PC-3 (cell line): ENCODE measurements at places on chromosomes 4 and X.

DNA sequence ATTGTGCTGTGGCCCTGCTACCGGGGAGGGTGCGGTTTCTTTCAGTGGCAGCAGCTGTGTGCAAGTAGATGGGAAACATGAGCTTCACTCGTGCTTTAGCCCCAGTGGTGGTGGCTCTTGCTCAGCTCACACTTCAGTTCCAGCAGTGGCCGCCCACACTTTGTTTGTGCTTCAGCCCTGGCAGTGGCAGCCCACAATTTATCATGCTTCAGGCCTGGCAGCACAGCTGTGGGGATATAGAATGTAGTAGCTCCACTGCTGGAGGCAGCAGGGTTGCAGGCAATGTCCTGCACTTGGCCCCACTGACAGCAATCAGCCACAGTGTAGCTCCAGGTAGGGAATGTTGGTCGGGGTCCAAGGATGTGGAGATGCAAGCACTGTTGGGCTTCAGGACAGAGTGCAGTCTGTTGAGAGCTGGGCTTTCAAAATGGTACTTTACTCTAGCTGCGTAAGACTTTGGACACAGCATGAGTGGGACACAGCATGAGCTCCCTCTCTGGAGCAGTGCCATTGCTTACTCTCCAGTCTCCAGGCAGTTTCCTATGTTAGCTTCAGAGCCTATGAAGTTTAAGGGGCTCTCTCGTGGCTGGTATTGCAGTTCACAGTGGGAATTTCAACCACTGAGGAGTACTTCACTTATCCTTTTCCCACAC, 413.1 kb downstream of the PDGFC start:
- DNase-seq: no peak

- DNase-seq: no peak
Measured at GRCh38 chrX:37543324-37543723, 28.1 kb upstream of the LANCL3 start.

GRCh38 chr4:126725906-126726305, 906.9 kb upstream of the INTU start:
- no peak for DNase-seq

- no peak for DNase-seq
Measured at GRCh38 chrX:7115557-7115956, 32.0 kb upstream of the STS start.

- DNase-seq: no peak
Measured at GRCh38 chr4:133555671-133556070, 406.6 kb downstream of the PCDH10 start.

DNA sequence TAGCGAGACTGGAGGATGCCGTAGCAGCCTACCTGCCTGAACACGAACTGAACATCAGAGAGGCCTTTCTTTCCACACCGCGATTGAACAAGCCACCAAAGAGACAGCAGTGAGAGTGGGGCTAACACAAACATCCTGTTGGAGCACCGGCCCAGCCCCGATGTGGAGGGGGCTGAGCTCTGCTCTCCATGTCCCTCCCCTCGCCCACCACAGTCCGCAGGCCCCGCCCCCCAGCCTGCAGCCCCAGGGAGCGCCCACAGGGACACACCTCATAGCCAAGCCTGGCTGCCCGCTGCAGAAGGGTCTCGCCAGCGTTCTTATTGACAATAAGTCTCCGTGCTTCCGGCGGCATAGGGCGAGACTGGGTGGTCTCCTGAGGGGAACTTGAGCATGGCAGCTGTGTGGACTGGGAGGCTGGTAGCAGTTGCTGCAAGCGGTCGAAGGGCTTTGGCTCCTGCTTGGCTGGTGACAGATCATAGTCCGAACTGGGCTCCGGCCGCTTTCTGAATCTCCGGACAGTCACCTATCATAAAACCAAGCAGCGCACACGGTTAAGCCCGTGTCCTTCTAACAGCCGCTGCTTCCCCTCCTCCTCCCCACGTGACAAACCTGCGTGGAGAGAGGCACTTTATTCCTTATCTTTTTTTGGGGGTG, 35.8 kb downstream of the BCOR start:
- no peak for DNase-seq

DNA sequence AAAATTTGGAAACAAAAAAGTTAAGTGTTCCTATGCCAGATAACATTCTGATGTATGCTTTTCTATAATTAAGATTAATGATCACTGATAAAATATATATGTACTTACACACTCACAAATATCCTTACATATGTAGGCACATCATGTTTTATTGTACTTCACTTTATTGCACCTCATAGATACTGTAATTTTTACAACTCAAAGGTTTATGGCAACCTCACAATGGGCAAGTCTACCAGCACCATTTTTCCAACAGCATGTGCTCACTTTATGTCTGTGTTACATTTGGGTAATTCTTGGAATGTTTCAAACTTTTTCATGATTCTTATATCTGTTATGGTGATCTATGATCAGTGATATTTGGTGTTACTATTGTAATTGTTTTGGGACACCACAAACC, 57.8 kb upstream of the GPRIN3 start:
- DNase-seq: no peak

DNA sequence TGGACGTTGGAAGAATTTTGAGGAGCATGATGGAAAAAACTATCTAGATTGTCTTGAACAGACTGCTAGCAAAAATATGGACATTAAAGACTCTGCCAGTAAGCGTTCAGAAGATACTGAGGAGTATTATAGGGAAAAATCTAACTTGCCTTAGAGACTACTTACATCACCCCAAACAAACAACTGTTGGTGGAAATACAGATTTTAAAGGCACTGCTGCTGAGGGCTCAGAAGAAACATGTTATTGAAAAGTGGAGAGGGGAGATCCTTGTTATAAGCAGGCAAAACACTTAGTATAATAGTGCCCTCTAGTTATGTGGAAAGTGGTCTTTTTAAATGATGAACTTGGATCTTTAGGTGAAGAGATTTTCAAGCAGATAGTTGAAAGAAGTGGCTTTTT, 29.2 kb downstream of the MAD2L1 start:
- DNase-seq: no peak

- no peak for DNase-seq
Measured at GRCh38 chr4:106343865-106344646, 24.5 kb downstream of the GIMD1 start.

- no peak for DNase-seq
Measured at GRCh38 chrX:1027133-1027532, 185.3 kb downstream of the CRLF2 start.

GRCh38 chr4:75800972-75801371, 76.6 kb downstream of the USO1 start:
- peak; percentile 5 for DNase-seq

DNA sequence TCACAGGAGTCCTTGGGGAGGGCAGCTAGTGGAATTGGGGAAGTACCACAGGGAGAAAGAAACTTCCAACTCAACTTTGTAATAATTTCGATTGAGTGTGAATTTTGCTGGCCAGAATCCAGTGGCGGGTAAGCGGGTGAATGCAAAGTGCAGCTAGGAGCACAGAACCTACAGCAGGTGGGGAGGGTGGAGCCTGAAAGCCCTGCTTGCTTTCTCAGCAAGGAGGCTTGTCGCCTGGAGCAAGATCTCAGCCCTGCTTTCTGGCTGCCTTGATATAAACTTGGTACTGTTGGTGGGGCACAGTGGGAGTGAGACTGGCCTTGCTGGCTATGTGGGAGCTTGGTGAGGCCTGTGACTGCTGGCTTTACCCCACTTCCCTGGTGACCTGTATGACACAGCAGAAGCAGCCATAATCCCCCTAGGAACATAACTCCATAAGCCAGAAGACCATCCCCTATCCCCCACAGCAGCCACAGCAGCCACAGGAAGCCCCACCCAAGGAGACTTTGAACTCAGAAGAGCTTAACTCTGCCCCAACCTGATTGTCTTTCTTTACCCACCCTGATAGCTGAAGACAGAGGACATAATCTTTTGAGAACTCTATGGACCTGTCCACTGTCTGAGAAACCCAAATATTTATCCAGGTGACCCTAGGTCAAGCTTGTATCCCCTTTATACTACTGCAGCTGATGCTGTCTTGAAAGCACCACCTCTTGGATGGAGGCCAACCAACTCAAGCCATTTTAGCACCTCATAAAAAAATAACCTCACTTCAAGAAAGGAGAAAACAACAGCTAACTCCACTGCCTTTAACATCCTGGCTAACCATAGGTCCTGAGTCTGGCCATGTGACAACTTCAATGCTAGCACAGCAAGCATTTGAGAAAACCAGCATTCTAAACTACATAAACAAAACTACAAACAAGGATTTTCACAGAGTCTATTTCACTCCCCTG, 87.2 kb upstream of the PDE5A start:
- DNase-seq: no peak

DNA sequence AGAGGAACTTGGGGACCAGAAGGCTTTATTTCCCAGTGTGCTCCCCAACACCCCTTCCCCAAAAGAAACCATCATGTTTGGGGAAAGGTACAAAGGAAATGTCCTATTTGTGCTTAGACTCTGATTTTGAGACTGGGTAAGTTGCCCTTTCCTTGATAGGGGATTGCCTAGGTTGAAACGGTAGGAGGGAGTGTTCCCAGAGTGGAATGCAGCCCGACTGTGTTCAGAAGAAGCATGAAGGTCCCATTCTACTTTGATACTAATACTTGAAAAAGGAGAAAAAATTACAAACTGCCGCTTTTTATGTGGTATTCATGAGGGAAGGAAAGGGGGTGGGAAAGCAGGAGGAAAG, 32.4 kb upstream of the TMEM131L start:
- DNase-seq: no peak

DNA sequence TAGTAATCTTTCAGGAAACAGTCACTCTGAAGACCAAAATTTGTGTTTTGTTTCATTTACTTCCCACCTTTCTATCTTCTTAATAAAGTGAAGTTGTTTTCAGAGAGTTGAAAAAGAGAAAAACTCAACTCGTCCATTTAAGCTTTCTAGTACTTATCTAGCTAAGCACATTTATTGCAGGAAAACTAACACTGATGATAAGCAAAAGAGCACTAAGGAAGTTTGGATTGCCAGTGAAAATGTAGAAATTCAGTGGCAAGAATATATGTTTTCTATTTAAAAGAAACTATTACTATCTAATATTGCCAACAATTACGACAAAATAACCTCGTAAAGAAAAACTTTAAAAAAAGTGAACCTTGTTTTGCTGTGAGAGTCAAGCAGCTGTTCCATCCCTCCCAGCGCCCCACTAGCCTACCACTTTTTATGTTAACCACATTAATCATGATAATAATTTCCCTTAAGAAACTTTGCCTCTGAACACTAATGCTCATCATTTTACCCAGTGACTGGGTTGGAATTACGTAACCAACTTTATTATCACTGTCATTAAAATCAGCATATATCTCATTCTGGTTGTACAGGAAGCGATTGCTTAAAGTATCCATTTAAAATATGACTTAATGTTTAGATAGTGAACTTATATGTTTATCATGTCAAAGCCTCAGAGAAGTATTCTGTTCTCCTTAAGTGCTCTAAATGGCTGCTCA, 24.8 kb downstream of the SPRY1 start:
- DNase-seq: peak; percentile 76

- DNase-seq: no peak
Measured at GRCh38 chr4:87286970-87287369, 35.7 kb downstream of the HSD17B13 start.

DNA sequence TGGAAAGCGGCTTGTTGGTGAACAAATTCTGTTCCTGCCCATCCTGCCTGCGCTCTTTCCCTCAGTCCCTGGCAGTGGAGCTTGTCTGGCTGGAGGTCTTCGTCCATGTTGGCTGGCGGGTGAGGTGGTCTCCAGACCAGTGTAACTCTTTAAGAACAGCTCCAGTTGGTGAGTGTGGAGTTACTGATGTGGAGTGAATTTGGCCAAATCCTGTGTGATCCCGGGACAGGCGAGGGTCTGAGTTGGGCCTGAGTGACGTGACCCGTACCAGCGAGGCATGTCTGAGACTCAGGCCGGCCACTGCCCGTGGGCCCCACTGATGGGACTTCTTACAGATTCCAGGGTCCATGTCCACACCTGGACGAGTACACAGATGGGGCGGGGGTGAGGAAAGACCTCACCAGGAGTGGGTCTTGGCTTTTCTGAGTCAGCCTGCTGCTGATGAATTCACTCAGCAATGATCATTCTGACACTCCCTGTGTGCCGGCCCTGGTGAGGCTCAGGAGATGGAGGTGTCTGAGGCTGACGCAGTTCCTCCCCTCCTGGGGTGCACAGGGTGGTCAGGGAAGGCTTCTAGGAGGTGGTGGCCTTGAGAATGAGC, 45.5 kb downstream of the PSAPL1 start:
- DNase-seq: no peak

- DNase-seq: no peak
Measured at GRCh38 chr4:107219681-107220080, 183.6 kb upstream of the DKK2 start.

DNA sequence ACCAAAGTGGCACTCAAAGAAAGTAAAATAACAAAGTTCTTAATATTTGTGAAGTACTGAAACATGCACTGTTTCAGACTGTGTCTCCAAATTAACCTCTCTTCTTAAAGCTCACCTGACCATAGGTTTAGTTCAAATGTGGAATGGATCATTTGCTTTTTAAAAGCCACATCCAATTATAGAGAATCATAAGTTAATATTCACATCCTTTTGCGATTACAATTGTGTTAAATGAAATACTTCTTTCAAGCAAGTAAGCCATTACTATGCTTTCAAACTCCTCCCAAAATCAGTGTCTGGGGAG, 95.3 kb upstream of the PTPN13 start:
- no peak for DNase-seq

- no peak for DNase-seq
Measured at GRCh38 chr4:95000076-95000648, 242.4 kb downstream of the BMPR1B start.

DNA sequence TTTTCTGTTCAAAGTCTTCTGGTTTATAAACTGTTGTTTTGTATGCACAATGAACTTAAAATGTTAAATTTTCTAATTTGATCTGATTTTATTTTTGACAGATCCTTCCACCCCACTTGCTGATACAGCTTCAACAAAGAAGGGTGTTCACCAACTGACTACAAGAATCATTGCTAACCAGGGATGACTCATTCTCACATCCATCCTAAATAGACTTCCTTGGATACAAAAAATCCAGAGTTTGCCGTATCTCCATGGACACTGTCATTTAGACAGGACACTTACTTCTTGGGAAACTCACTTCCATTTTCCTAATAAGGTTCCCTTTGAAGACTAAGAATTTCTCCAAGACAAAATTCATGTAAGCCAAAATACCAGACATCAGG, 111.6 kb upstream of the NWD2 start:
- no peak for DNase-seq

- no peak for DNase-seq
Measured at GRCh38 chrX:38402118-38402517, 49.7 kb downstream of the OTC start.

DNA sequence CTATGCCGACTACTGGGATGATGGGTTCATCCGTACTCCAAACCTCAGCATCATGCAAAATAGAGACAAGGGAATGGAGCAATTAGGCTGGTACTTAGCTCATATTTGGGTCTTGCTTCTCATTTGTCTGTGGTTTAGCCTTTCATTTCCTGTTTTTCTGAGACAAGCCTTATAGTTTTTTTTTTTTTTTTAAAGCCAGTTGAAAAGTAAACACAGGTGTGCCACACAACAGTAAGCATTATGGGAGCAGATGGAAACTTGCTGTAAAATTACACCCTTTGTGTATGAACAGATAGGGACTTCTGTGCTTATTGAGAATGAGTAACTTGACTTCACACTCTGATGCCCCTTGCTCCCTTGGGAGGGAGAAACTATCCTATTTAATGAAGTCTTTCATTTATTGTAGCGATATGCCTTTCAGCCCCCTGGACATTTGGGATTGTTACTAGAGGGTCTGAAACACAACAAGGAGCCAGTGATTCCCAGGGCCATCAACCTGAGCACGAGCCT, 13.7 kb downstream of the RASSF6 start:
- DNase-seq: peak; percentile 64

- DNase-seq: peak; percentile 85
Measured at GRCh38 chrX:37998586-37999262, 7.6 kb upstream of the SYTL5 start.

GRCh38 chr4:79042079-79042674, 102.9 kb upstream of the PAQR3 start:
- DNase-seq: peak; percentile 47
